ENCODE measurements at places on chromosomes 3 and 15.

- DNase-seq: no peak
Observed at GRCh38 chr3:26621906-26622620, 509 bp upstream of the LRRC3B start.

GRCh38 chr15:96625256-96625655, 294.8 kb downstream of the NR2F2 start:
- no peak for DNase-seq

DNA sequence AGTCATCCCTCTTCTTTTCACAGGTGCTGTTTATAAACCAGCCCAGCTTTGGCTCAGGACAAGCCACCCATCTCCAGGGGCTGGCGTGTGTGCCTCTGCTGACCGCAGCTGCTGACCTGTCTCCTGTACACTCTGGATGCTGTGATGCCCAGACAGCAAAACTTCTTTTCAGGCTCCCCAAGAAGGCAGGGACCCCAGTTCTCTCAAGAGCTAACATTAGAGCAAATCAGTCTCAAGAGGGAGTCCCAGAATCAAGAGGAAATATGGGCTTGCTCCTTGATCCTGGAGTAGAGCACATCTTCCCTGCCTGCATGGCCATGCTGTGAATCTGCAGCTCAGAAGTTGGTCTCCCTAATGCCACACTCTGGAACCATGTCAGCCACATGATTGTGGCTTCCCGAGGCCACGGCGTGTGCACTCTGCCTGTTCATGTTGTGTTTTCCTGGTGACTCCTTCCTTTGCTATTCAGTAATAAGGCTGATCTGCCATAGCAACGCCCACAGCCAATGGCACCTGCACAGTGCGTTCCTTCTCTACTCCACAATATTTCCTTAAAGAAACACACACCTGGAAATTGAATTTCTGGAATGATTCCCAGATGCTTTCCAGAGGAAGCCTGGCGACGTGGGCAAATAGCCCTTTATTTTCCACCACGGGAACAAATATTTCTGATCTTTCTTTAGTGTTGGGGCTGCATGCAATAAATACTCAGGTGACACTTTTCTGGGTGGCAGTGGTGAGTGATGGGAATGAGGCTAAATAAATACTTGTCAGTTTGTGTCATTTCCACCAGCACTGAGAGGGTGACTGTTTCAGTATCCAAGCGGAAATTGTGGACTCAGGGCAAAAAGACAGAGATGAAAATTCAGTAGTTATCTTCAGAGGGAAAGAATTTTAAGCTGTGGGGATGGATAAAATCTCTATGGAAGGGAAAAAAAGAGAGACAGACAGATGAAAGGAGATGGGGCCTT, 21.9 kb upstream of the THSD4 start:
- DNase-seq: no peak

GRCh38 chr3:127413318-127413673, 125.5 kb upstream of the PRR20G start:
- DNase-seq: no peak

DNA sequence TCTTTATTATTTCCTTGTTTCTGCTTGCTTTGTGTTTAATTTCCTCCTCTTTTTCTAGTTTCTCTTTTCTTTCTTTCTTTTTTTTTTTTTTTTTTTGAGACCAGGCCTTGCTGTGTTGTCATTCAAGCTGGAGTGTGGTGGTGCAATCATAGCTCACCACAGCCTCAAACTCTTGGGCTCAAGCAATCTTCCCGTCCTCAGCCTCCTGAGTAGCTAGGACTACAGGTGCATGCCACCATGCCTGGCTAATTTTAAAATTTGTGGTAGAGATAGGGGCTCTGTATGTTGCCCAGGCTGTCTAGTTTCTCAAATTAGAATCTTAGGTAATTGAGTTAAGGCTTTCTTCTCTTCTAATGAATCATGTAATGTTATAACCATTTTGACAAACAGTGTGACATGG, 22.4 kb downstream of the SLMAP start:
- DNase-seq: no peak

GRCh38 chr15:29698030-29698701, 124.1 kb downstream of the TJP1 start:
- no peak for DNase-seq

- peak; percentile 58 for DNase-seq
Observed at GRCh38 chr3:13884851-13885703, 5.2 kb upstream of the WNT7A start.

DNA sequence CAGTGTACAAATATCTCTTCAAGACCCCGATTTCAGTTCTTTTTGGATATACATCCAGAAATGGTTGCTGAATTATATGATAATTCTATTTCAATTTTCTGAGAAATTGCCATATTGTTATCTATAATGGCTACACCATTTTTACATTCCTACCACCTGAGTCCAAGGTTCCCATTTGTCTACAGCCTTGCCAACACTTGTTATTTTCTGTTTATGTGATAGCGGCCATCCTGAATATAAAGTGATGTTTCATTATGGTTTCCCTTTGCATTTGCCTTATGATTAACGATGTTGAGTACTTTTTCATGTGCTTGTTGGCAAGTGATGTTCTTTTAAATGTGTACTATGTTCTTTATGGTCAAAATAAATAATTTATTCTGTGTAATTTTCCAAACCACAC, 8.5 kb downstream of the NR1I2 start:
- no peak for DNase-seq

GRCh38 chr3:176274161-176274560, 923.1 kb downstream of the TBL1XR1 start:
- DNase-seq: no peak

DNA sequence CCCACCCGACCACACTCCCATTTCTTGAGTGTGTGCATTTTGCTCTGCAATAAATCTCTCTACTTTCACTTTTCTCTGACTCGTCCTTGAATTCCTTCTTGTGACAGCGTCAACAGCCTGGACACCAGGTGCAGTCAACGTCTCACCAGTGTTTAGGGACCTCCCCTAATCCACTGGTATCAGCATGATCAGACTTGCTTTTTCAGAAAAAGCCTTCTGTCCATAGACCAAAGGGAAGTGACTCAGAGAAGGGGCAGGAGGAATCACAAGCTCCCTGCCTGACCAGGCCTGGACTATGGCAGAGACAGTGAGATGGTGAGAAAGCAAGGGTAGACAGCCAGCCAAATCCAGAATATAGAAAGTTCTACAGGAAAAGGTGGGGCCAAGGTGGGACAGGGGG, 15.5 kb downstream of the CCR5 start:
- DNase-seq: no peak

Measured in central memory CD8-positive, alpha-beta T cell (primary cell).